SJSA1 (cell line): ENCODE measurements at places on chromosomes 4 and X. TPM values are rescaled to one million over a fixed set of nuclear protein-coding genes. Genes with fewer than 3 reads are reported as not detected.
A peak's percentile ranks its signal among the peaks of the same experiment; 100 is the strongest.

Gene OCIAD2
- total RNA-seq: 3.8 and 14.3 TPM in 2 replicates

DNA sequence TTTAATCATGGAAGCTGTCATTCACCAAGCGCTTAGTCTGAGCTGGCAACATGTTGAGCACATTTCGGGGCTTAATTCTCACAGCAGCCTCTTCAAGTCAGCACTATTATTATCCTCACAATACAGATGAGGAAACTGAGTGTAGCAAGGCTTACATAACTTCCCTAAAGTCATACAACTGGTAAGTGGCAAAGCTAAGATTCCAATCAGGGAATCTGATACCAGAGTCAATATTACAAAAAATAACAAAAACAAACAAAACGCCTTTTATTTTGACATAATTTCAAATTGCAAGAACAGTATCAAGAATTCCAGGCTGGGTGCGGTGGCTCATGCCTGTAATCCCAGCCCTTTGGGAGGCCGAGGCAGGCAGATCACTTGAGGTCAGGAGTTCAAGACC is 120.4 kb upstream of the DUSP21 start:
- no peak for DNase-seq

DNA sequence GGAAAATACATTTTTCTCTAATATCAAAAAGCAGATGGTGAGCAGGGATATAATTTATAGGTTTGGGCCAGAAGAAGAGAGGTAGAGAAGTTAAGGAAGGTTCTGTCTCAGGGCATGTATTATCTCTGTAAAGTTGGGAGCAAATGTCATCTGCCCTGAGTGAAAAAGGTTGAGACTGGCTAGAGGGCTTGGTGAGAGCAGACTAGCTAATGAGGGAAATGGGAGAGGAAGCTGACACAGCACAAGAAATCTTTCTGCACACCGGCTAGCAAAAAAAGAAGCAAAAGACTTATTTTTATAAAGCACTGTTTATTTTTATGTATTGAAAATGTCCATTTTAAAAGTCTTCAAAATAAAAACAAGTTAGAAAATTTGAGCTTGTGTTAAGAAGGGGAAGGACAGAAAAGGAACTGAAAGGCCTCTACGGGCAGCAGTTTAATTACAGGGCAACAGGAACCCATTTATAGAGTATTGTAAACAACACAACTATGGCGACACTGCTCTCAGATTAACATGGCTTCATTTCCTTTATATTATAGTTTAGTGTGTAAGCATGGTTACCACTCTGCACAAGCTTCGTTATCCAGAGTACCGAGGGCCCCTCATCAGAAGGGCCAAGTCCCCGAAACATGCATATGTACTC is 17.4 kb downstream of the CD40LG start:
- no peak for DNase-seq

Gene DMRTC1B
- not detected in 2 replicates for total RNA-seq

DNA sequence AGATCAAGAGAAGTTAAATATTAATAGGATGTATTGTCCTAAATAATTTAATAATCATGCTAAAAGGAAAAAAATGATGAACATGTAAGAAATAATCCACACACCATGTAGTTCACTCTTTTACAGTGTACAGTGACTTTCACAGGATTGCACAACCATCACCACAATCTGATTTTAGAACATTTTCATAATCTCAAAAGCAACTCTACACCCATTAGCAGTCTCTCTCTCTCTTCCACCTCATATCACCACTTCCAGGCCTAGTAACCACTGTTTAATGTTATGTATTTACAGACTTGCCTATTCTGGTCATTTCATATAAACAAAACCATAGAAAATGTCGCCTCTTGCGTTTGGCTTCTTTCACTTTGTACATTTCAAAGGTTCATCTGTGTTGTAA is 153.4 kb downstream of the FSTL5 start:
- no peak for DNase-seq

GRCh38 chrX:17291171-17291900 is 83.7 kb upstream of the NHS start:
- DNase-seq: no peak

Gene LGI2
- total RNA-seq: not detected in 2 replicates

Gene CFI
- 3.7 and 6.1 TPM in 2 replicates for total RNA-seq

GRCh38 chr4:113368056-113368455 is 318.6 kb downstream of the ANK2 start:
- DNase-seq: no peak

DNA sequence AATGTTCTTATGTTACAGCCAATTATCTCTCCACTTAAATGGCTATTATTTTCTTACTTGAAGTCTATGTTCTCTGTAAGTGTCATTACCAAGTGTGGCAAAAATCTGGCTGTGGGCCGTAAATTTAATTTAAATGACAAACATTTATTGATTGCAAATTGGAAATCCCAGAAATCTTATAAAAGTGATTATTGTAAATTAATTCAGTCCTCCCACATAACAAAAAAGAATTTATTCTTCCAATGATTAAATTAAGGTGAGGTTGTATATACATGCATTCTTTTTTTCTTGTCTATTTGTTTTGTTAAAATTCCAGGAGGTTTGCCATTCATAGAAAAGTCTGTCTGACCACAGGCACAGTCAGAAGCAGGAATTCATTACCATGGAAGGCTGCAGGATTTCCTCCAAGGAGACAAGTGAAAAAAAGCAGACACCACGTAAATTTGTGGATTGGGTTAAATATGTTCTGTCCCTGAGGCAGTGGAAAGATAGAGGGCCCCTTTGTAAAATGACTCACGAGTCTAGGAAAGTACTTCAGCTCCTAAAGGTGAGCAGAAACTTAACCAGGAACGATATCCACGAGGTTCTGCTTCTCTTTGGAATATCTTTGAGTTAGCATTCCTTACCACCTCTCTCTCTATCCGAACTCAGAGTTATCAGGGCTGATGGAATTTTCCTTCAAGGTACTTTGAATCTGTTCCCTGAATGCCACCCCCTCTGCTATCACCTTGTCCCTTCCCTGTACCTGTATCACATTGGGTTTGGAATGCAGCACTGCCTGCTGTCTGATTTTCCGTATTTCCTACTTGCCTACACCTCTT is 10.7 kb downstream of the PPARGC1A start:
- DNase-seq: peak; percentile 28

Gene MAGEA8
- total RNA-seq: not detected in 2 replicates

DNA sequence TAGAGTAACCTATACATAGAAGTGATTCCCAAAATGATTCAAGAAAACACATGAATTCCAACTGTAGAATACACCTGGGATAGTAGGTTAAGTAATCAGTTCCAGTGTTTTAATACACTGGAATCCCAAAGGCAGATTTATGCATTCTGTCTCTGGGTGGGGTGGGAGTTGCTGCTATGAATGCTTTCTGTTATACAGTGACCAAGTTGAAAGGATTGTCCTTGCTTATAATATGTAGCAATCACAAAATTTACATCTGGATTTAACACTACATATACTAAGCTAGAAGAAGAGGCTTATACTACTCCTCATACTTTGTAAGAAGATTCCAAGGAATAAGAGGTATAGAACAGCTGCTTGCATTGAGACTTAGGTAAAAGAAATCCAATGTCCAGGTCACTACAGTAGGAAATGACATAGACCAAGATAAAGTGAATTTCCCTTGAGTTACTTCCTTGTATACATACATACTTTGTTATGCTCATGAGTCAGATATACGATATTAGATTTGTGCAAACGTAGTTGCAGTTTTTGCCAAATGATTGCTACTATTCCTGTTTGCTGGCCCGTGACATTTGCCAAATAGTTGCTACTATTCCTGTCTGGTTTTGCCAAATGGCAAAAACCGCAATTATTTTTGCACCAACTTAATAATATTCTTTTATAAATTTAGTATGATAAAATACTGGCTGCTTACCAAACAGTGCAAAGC is 210.5 kb upstream of the DIAPH2 start:
- DNase-seq: no peak

DNA sequence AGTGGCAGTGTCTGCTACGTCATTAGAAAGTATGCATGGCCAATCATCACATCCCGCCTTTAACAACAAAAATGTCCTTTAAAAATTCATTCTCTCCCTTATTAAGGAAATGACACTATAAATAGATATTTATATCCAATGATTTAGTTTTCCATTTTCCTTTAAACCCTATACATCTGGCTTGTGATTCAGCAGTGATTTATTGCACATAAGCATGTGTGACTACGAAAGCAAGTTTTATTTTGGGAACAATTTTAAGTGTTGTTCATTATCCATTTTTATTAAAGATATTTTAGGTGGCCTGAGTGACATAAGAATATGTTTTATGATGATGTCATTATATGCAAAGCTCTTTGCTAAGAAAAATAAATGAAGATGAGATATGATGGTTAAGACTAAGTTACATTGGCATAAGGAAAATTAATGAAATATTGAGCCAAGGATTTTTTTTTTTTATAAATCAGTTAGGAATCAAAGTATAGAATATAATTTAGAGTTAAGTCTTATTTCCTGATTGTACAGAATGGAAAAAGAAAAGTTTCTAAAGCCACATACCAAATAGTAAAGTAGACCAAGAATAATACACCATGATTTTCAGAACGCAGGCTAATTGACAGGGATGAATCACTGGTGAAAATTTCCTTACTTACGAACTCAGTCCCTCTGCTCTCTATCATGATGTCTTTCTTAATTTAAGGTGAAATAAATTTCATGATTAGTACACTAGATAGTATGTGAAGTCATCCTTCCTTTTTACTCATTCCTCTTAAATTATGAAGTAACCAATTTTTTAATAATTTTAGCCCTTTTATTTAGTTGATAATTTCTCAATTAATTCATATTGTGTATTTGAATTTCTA is 822.4 kb downstream of the FAT4 start:
- DNase-seq: no peak

Gene PPP4R3C
- total RNA-seq: not detected in 2 replicates

Gene NEIL3
- 26.8 and 27.3 TPM in 2 replicates for total RNA-seq

GRCh38 chrX:123854329-123854728 is 5.5 kb upstream of the XIAP start:
- DNase-seq: no peak

- no peak for DNase-seq
These were observed 220.4 kb upstream of the AGTR2 start for GRCh38 chrX:115949900-115950822.

DNA sequence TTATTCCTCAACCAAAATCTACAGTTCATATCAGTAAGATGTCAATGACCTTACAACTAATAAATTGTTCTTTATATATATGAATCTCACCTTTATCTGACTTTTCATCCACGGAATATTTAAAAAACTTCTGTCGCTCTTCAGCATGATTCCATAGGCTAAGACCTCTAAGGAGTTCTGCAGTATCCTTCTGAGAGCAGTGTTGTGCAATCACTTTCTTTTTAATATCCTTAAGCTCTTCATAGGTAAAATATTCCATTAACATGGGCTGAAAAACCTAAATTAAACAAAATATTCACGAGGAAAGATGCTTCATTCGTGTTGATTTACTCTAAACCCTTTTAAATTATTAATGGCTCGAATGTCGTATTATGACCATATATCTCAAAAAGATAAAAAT is 16.7 kb downstream of the FBXL5 start:
- DNase-seq: no peak

Gene MAGEA2
- not detected in 2 replicates for total RNA-seq

- no peak for DNase-seq
These were observed 3.6 kb downstream of the NEIL3 start for GRCh38 chr4:177313263-177313662.

DNA sequence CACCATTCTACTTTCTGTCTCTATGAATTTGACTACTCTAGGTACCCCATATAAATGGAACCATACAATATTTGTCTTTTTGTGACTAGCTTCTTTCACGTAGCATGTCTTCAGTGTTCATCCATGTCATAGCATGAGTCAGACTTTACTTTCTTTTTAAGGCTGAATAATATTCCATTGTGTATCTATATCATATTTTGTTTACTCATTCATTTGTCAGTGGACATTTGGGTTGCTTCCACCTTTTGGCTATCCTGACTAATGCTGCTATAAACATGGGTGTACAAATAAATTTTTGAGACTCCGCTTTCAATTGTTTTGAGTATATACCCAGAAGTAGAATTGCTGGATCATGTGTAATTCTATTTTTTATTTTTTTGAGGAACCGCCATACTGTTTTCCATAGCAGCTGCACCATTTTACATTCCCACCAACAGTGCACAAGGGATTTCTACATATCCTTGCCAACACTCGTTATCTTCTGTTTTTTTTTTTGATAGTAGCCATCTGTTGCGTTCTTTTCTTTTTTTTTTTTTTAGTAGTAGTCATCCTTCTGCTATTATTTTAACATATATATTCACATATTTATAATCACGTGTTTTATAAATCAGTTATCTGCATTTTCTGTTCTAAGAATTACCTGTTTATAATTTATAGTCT is 158.0 kb upstream of the MED14 start:
- no peak for DNase-seq

DNA sequence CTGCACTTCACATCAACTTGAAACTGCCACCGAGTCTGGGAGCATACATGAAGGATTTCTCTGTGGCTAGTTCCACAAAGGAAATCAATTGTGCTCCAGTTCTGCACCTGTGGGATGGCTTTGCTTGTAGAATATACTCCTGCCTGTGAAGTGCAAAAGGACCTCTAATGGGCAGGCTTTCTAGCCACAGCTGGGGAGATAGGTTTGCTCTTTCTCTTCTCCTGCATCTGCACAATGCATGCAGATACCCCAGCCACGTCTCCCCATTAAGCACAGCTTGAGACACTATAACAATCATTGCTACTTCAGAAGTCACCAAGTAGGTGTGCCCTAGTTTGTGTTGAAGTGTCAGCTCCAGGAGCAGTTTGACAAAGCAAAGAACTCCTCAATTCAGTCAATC is 364.6 kb downstream of the ZIC3 start:
- no peak for DNase-seq
